Bone marrow (tissue), 2 donors: ENCODE measurements at places on chromosomes 6 and 20.

DNA sequence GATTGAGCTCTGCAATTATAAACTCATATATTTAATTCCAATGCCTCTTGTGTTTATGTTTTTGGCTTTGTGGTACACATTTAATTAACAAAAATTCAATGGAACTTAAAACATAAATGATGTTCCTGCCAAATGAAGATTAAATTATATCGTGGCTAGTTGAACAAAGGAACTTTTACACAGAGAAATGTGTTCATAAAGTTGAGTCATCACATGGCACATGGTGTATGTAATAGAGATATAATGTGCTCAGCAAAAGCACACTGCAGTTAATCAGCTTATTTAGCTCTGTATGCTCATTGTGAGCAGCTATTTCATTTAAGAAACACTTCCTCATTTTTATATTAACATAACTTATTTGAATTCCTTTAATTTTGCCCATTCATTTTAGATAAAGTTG is 1295.6 kb upstream of the CITED2 start:
- no peak for DNase-seq

GRCh38 chr6:117477988-117478852 is 4.3 kb upstream of the DCBLD1 start:
- DNase-seq = no peak

GRCh38 chr6:70059039-70059719 is 192.8 kb downstream of the COL19A1 start:
- no peak for DNase-seq

DNA sequence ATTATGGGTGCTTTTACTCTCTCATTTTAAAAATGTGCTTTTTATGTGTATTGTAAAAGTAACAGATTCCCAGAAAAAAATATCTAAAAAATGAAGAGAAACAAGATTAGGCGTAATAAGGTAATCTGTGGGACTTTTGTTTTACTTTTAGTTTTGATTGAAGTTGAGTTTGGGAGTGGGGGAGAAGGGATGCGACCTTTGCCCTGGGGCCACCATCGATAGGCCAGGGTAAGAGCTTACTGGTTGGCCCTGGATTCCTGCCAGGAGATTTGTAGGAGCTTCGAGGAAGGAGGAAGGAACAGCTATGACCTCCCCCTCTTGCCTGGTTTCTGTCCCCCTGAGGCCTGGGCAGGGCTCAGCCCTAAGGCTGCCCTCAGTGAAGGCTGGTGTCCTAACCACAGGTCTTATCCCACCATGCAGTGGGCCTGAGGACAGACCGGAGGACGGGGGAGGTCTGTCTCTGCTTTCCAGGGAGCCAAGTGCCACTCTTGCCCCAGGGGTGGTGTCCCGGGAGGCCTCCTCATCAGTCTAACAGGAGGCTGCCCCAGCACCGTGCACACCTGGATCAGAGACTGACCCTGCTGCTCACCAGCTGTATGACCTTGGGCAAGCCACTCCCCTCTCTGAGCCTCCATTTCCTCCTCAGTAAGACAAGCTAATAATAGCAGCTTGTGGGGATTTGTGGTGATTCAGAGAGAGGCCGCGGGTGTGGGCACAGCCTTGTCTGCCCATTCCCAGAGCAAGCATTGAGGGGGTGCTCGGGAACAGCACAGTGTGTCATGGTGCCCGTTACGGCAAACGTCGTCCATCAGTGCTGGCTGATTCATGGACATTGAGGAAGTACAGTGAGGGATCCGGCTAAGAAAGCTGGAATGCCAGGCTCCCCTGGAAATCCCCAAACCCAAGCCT is 21.2 kb downstream of the TGM2 start:
- peak; percentile 23 for DNase-seq

- DNase-seq = peak; percentile 24
Observed at GRCh38 chr20:53940907-53941545, 129.4 kb downstream of the BCAS1 start.

GRCh38 chr6:42564506-42564825 is 637 bp downstream of the UBR2 start:
- no peak for DNase-seq

DNA sequence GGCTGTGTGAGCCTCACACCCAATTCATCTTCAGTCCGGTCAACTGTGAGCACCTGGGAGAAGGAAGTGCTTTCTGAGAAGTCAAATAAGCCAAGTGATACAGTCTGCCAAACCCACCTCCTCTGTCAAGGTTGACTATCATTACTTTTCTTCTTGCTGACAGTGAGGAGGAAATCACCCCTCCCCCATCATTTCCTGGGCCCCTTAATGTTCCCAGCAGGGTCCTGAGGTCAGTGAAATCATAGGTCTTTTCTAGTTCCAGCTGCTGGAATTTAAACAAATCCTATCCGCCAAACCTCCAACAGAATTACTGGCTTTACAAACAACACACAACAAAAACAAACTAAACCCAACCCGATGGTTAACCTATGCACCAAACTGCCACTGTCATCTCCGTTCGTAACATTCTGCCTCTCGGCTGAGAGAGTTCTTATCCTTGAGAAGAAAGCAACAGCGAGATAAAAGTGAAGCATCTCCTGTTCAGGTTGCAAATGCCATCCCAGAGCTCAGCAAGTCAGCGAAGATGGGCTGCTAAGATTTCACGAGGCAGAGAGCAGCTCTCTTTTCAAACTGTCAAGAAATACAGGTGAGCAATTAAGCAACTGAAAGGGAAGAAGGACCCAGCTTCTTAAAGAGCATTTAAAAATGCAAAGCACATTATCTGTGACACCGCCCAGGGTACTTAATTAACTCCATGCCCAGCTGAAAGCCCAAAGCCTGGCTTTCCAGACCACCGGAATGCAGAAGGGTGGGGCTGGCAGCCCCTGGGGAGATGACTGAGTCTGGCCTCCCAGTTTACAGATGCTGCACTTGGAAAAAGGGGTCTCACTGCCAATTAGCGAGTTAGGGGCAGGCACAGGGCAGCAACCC is 24.7 kb downstream of the GFOD1 start:
- DNase-seq = no peak

DNA sequence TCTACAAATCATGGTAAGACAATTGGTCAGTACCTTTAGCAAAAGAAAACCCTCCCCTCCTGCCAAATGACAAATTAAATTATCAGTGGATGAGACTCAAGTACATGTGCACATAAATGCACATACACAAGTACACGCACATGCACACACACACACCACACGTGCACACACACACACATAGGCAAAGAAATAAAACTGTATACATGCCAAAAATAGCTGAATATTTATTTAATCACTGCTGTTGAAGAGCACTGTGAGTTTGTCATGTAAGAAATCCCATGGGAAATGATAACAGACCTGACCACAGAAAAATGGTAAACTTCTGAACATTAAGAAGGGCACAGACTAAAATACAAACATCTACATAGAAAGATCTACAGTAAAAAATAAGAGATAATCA is 46.6 kb upstream of the TNFAIP3 start:
- no peak for DNase-seq

GRCh38 chr6:149474108-149474935 is 10.5 kb downstream of the ZC3H12D start:
- no peak for DNase-seq

- DNase-seq = no peak
Observed at GRCh38 chr6:157666729-157667128, 156.3 kb upstream of the SNX9 start.

GRCh38 chr6:142329486-142330113 is 27.8 kb downstream of the ADGRG6 start:
- DNase-seq = no peak

DNA sequence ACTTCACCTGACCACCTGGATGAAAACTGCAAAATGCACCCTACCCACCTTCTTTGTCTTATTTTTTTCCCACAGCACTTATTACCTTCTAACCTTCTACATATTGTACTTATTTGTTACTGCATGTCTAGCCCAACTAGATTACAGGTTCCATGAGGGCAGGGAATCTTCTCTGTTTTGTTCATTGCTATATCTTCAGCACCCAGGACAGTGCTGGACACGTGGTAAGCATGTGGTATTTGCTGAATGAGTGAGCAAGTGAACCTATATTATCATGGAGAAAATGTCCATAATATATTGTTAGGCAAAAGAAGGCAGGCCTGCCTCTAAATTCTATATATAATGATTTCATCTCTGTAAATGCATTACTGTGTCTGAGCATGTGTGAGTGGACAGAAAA is 107.0 kb downstream of the TRERF1 start:
- DNase-seq = no peak

- DNase-seq = peak; percentile 65
Observed at GRCh38 chr6:13813621-13814175, 659 bp downstream of the MCUR1 start.
